ENCODE measurements at places on chromosomes 1 and 21. TPM values are rescaled to one million over a fixed set of nuclear protein-coding genes. Genes with fewer than 3 reads are reported as not detected.

TSACC gene
- 1.0 TPM for polyA plus RNA-seq

NLRP3 gene
- 1.8 TPM for polyA plus RNA-seq

TARS2 gene
- polyA plus RNA-seq: 27.9 TPM

DNA sequence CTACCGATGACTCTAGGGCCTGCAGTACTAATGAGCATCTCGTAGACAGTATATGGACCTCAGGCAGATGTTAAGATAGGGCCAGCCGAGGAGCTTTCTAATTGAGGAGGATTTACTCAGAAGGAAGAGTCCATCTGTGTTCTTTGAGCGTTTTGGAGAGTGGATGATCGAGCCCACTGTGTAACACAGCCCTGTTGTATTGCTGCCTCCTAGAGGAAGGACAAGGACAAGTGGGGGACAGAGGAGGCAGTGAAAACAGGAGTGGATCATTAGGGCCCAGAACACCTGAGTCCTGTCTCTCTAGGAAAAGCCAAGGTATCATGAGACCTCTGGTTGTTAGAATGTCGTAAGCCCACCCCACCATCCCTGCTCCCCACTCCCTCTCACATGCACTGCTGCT, 62.9 kb downstream of the TBX19 start:
- DNase-seq: no peak

GRCh38 chr1:2643414-2644077, 10.7 kb upstream of the MMEL1 start:
- no peak for DNase-seq

GRCh38 chr1:31752258-31752657, 11.9 kb downstream of the ADGRB2 start:
- DNase-seq: no peak

DNA sequence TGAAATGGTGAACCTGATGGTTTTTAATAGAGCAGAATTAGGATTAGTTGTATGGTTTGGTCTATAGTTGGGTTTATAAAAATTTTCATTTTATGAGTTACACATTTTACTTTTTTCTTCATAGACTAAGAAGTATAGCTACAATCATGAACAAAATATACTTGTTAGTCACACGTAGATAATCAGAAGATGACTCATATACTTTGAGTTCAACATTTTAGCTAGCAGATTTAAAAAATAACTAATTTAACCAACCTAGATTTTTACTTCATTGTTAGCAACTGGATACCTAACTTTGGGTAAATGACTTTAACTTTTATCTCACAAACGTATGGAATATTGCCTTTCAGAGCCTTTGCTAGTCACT, 27.9 kb downstream of the MORC3 start:
- no peak for DNase-seq

GRCh38 chr1:185363205-185363604, 46.2 kb upstream of the IVNS1ABP start:
- no peak for DNase-seq

DNA sequence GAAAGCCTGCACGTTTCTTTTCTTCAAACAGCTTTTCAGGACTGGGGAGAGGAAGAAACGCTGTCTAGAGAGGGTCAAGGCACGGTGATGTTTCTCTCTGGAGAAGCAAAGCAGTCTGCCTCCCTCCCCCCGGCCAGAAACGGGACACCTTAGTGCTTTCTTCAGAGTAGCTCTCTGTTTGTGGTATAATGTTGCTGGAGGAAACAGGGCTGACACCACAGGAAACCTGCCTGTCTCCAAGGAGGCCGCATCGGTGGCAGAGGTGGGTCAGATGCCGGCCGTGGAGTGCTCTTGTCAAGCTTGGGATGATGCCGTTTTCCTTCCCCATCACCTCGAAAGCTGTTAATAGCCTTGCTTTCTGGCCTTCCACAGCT, 139.4 kb downstream of the DHRS3 start:
- peak; percentile 66 for DNase-seq

DNA sequence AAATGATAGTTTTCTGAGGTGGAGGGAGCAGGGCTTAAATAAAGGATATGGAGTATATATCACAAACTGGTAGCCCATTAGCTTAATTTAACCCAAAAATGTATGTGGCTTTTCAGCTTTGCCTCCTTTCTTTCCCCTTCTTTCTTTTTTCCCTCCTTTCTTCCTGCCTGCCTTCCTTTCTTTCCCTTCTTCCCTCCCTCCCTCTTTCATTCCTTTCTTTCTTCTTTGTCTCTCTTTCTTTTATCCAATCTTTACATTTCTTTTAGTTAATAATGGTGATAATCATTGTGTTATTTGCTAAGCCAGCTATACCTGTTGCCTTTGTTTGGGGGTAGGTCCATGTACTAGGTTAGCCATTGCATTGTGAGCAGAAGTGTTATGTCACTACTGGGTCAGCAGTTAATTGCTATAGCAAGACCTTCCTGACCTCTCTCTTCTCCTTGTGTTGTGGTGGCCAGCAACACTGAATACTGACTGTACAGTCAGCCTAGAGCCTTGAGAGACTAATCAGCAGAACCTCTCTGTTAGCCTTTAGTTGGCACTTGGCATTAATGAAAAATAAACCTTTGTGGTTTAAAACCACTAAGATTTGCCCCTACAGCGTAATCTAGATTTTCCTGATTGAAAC, 5.1 kb downstream of the GORAB start:
- no peak for DNase-seq

DNA sequence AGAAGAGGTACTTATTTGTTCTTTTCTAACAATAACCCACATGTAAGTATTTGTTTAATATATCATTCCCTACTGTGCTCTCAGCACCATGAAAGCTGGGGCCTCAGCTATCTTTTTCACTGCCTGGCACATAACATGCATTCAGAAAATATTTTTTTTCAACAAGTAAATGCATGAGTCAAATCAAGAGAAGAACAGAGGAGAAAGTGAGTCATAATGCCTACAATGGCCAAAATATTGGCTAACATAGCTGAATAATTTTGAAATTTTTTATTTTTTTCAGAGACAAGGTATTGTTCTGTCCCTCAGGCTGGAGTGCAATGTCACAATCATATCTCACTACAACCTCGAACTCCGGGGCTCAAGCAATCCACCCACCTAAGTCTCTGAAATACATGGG, 252.2 kb upstream of the ADAMTS5 start:
- DNase-seq: no peak

DNA sequence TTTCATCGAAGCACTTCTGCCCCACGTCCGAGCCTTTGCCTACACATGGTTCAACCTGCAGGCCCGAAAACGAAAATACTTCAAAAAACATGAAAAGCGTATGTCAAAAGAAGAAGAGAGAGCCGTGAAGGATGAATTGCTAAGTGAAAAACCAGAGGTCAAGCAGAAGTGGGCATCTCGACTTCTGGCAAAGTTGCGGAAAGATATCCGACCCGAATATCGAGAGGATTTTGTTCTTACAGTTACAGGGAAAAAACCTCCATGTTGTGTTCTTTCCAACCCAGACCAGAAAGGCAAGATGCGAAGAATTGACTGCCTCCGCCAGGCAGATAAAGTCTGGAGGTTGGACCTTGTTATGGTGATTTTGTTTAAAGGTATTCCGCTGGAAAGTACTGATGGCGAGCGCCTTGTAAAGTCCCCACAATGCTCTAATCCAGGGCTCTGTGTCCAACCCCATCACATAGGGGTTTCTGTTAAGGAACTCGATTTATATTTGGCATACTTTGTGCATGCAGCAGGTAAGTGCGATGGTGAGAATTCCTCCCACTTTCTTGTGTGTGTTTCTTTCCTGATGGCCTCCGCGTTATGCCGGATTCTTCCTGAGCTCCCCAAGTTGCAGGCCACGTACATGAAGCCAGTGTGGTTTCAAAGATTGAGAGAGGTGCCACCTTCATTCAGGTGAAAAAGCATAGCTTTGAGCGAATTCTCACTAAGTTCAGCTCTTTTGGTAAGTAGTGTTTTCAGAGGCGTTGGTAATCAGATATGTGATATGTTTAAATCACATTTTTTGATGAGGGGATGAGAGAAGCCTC, 6.0 kb downstream of the NFIA start:
- no peak for DNase-seq
